ENCODE measurements at places on chromosomes 3 and 15.

DNA sequence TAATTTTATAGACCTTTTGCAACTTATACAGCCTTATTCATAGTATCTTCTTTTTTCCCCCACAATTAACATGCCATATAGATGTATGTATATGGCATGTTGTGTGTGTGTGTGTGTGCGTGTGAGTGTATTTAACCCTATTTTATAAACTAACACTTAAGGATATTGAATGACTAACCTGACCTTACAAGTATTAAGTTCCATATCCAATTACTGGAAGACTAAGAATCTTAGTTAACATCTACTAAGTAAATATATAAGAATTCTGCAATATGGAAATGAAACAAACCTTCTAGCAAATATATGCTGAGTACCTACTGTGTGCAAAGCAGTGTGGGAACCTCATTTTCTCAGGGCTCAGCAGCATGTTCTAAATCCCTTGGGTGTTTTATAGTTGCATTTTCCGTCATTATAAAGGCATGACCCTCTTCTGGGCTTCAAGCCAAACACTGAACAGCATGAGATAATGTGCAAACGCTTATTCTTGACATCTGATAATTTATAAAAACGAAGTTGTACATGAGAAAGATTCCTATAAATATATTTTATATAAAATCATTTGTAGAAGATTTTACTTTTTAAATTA is 105.5 kb downstream of the NLGN1 start:
- no peak for DNase-seq

- no peak for DNase-seq
Measured at GRCh38 chr15:62054979-62055378, 5.3 kb downstream of the VPS13C start.

- no peak for DNase-seq
Measured at GRCh38 chr3:45332901-45333407, 55.4 kb upstream of the LARS2 start.

- DNase-seq = no peak
Measured at GRCh38 chr3:32577581-32578556, 7.2 kb upstream of the DYNC1LI1 start.

DNA sequence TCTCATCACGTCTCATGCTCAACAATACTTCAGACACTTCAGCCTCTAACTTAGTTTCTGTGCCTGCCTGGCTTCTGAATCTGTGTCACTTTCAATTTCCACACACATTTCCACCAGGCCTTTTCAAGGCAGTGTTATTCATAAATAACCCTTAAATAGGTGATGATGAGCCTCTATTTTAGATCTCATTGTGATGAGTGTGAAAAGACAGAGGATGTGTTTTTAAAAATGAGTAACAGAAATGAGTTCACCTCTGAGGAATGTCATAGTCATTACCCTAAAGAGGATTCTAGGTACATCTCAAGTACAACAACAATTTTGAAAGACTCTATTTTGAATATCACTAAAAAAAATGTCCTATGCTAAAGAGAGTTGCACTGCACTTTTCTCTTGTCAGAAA is 64.6 kb downstream of the STAC start:
- no peak for DNase-seq

- DNase-seq = no peak
Measured at GRCh38 chr15:43370310-43370974, 401 bp downstream of the ZSCAN29 start.

Data from activated T-helper 1 cell treated with Interleukin-2 at 50 U/mL for 16 hours (primary cell).